MCF 10A (cell line): ENCODE measurements at places on chromosomes 11 and 22.

DNA sequence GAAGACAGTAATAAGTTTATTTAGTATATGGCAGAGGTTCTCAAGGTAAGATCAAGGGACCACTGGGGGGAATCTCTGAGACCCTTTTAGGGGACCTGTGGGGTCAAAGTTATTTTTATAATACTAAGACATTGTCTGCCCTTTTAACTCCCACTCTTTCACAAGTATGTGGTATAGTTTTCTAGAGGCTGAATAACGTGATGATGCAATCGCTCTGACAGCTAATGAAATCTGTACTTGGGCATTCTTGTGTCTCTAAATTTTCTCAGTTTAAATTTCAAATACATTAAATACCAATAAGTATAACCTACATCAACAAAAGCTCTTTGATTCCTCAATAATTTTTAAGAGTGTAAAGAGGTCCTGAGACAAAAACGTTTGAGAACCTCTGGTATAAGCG is 147.9 kb downstream of the ATG16L2 start:
- DNase-seq, result peak; percentile 57

DNA sequence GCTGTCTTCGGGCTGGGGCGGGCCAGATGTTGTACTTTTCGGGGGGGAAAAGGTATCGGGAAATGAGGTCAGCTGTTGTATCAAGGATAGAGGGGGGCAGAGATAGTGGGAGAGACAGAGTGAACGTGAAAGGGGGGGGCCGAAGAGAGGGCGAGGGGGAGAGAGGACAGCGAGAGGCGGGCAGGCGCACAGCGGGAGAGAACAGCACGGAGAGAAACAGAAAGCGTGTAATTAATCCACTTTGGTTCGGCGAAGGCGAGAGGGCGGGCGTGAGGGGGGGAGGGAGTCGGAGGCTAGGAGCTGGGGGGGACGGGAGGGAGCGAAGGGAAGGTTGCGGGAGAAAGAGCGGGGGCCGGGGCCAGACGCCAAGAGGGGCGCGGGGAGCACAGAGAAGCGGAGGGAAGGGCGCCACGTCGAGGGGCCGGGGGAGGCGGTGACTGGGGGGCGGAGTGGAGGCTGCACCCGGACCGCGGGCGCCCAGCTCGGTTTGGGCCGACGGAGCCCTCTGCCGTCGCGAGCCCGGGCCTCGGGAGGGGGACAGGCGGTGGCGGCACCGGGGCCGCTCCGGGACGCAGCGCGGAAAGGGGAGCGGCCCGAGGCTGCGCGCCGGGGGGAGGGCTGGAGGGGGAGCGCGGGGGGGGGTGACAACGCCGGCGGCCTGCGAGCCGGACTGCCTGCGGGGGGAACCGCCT is 612 bp downstream of the IGF2 start:
- no peak for DNase-seq

- peak; percentile 33 for DNase-seq
These were observed 116.5 kb downstream of the PTPRJ start for GRCh38 chr11:48096588-48097525.

DNA sequence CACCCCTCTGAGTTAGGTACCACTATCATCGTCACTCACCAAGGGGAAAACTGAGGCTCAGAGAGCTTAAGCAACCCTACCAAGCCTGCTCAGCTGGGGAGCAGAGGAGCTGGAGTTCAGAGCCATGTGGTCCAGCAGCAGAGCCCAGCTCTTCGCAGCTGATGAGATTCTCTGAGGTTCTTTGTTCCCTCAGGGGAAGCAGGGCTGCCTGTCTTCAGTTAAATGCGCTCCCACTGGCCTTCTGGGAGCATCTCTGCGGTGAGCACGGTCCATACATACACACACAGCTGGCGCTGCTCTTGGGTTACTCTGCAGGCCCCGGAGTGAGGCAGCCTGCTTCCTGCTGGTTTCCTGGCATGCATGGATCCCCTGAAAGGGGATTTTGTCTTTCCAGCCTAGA is 5.2 kb upstream of the PTGDR2 start:
- DNase-seq, result no peak

DNA sequence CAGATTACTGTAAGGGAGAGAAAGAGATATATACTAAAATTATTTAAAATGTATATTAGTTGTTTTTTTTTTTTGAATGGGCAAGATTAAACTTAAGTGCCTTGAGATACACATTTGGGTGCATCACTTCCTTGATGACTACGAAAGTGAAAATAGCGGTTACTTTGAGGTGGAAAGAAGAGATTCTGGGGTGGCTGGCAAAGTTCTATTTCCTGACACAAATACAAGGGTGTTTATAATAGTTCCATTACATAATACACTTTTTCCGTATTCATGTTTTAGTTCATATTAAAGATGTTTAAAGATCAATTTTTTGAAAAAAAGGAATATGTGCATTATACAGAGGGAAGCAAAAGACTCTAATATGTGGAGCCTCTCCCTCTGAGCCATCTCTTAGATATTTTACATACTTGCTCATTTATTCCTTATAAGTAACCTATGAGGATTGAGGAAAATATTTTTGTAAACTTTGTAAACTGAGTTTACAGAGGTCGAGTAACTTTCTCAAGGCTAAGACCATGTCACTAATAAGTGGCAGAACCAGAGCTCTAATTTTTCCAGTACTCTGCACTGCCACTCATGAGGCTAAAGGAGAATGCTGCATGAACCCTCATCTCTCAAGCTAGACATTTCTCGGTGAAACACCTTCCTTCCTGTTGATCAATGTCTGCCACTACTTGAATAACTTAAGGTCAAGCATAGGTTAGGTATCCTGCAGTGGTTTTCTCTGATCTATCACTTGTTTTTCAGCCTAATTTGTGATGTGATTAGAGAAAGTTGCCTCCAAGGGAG is 58.6 kb downstream of the DDIAS start:
- DNase-seq, result no peak

- DNase-seq, result no peak
These were observed 12.6 kb downstream of the HIKESHI start for GRCh38 chr11:86314636-86315035.

- no peak for DNase-seq
These were observed 98.1 kb downstream of the SIK3 start for GRCh38 chr11:117000014-117000737.

GRCh38 chr11:128182844-128183243 is 404.5 kb downstream of the ETS1 start:
- no peak for DNase-seq

GRCh38 chr11:132913295-132913694 is 619.0 kb downstream of the OPCML start:
- no peak for DNase-seq

- DNase-seq, result no peak
These were observed 69.3 kb downstream of the PIWIL4 start for GRCh38 chr11:94636388-94636949.

DNA sequence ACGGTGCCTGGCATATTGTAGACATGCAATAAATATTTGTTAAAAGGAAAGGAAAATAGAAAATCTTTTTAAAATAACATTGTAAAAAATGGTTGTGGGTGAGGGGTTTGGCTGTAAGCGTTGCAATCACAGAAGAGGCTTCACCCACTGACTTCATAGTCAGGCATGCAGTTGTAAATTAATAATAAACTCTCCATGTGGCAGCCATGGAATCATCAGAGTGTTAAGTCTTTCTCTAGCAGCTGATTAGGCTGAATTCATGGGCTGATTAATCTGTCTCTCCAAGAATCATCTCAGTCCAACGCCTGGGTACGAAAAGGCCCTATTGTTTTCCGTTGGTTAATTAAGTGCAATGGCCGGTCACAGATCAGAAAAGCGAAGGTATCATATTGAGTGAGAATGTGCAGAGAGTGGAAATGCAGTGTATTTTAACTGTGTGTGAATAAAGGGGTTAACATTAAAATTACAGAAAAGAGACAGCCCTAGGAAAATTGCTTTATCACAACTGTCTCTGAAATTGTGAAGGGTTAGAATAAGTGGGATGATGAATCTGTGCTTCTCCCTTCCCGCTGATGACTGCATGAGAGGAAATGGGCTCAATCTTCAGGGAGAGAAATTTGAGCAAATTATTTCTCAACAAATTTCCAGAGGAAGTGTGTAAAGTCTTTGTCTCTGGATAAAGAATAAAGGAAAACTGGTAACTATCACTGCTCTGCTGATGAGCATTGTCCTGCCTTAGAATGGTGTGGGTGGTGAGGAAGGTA is 269.0 kb downstream of the FAM76B start:
- DNase-seq, result no peak

GRCh38 chr11:77236901-77237300 is 64.6 kb downstream of the GDPD4 start:
- no peak for DNase-seq

DNA sequence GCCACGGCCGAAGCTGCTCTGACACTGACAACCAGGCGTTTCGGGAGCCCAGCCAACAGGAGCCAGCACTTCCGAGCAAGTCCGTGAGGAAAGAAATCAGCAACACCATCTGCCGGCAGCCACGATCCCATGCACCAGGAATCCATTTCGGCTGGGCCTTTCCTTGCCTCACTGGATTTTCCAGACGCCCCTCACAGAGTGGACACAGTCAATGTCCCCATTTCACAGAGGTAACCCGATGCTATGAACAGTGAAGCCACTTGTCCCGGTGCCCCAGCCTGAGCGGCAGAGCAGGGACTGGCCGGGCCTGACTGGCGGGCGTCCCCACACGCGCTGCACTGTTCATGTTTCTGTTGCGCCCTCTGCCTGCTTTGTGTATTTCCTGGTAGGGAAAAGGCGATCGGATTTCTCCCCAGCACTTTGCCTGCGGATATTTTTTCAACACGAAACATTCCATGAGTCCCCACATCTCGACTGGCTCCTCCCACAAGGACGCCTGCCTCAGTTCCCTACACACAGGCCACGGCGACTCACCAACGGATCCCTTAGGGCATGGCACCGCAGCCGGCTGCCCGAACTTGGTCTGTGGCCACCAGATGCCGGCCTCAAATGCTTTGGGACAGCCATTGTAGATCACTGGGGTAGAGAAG is 55.3 kb downstream of the TRMU start:
- DNase-seq, result no peak

- peak; percentile 68 for DNase-seq
These were observed 33.0 kb upstream of the PITPNB start for GRCh38 chr22:27952091-27952490.

GRCh38 chr22:21633481-21633880 is 921 bp downstream of the CCDC116 start:
- no peak for DNase-seq

DNA sequence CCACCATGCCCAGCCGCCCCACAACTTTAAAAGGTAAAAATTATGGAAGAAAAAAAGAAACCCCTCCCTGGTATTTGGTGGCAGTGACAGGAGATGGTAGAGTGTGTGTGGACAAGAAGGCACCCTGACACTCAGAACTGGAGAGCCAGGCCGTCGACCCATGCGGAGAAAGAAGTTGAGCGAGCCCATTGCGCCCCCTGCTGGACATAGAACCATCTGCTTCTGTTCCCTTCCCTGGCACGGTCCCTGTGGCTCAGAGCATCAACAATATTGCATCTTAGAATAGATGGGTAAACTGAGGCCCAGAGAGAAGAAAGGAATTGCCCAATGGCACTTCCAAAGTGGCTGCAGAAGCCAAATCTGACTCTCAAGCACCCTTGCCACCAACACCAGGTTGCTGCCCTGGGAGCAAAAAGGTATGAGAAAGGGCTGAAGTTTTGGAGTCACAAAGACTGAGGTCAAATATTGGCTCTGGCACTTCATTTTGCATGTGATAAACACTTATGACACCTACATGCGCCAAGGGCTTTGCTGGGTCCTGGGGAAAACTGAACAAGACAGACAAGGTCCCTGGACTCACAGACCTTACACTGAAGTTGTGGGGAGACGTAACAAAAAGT is 8.6 kb downstream of the MRPL11 start:
- peak; percentile 73 for DNase-seq

DNA sequence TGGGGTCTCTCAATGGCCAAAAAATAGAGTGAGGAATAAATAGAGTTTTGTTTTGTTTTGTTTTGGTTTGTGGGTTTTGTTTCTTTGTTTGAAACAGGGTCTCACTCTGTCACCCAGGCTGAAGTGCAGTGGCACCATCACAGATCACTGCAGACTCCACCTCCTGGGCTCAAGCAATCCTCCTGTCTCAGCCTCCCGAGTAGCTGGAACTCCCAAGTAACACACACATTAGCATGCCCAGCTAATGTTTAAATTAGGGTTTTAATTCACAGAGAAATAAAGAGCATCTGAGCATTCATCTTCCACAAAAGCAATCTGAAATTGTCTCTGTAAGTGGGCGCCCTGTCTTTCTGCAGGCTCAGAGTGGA is 9.2 kb upstream of the IFITM3 start:
- no peak for DNase-seq

DNA sequence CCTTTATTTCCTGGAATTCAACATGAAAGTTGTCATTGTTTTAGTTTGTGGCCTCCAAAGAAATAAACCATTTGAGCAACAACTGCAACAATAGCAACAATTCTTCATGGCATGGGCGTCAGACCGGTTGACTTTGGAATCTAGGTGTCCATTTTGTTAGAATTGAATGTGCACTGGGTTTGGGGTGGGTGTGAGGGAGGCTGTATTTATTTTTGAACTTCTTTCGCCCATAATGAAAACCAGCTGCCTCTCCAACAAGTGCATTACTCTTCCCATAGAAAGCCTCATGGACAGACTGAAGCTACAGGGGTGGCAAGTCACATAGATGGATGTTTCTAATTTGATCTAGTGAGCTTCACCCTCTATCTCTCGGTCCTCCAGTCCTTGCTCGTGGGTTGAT is 85.4 kb downstream of the ADAMTS15 start:
- DNase-seq, result no peak

GRCh38 chr11:128555606-128556005 is 31.8 kb downstream of the ETS1 start:
- peak; percentile 24 for DNase-seq

- no peak for DNase-seq
These were observed 35.4 kb downstream of the NAGA start for GRCh38 chr22:42035256-42035655.

GRCh38 chr11:110425751-110426545 is 3.8 kb upstream of the FDX1 start:
- peak; percentile 82 for DNase-seq

- no peak for DNase-seq
These were observed 115.1 kb upstream of the GRAMD1B start for GRCh38 chr11:123314972-123315371.

DNA sequence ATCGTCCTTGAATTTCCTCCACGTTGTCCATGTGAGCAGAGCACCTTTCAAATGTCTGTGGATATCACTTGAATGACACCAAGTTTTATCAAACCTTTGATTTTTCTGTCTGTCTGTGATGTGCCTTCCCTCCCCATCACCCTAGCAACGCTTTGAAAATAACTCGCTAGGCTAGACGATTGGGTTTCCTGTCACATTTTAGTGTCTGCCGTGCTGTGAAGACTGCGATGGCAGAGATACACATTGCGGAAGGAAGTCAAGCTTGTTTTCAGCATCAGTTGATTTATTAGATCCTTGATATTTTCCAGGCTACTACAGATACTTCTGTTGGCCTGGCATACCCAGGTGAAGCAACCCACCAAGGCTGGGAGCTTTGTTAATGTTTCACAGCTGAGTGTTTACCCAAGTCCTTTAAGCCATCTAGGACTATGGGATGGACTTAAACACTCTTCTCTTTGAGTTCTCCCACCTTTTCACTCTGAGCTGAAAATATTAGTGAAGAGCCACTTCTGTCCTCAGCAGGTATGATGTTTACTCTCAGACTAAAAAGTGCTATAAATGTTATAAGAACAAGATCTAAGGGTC is 93.6 kb upstream of the CD44 start:
- DNase-seq, result no peak
